Caudate nucleus (tissue), 63 donors: ENCODE measurements at places on chromosomes 16 and 17.

GRCh38 chr17:55089256-55089655 is 120.7 kb downstream of the STXBP4 start:
- DNase-seq = no peak

DNA sequence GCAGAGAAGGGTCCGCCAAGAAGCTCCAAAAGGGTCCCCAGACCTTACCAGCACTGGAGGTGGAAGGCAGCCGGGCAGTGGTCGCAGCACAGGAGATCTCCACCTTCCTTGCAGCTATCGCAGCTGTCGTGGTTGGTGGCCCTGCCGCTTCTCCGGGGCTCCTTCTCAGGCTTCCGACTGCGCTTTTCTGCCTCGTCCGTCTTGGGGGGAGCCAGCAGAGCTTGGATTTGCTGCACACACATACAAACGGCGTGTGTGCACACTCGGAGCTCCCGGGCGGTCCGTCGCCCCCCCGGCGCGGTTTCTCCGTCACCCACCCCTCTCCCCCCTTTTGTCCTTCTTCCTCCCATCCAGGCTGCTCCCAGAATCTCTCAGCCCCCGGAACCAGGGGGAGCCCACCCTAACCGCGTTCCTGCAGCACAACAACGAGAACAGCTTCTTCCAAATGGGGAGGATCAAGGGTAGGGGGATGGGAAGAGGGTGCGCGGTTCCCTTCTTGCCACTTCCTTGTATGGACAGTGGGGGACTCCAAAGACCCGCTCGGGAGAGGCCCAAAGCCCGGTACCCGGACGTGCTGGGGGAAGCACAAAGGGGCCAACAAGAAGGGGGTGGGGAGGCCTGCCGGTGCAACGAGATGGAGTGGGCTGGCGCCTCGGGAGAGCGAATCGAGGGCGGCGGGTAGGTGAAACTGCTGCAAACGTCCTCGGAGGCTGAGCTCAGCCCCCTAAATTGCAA is 1.1 kb downstream of the PHF12 start:
- DNase-seq = no peak

DNA sequence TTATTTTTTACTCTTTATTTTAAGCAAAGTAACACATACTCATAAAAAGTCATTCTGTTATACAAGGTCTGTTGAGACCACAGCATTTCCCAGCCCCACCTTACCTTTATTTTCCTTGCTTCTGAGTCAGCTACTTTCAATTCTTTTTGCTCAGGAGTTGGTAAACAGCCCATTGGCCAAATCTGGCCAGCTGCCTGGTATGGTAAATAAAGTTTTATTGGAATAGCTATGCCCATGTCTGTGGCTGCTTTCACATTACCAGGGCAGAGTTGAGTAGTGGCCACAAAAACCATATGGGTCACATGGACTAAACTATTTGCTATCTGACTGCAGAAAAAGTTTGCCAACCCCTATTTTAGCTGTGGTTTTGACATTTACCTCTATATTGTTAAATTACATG is 3.4 kb upstream of the NSRP1 start:
- no peak for DNase-seq

DNA sequence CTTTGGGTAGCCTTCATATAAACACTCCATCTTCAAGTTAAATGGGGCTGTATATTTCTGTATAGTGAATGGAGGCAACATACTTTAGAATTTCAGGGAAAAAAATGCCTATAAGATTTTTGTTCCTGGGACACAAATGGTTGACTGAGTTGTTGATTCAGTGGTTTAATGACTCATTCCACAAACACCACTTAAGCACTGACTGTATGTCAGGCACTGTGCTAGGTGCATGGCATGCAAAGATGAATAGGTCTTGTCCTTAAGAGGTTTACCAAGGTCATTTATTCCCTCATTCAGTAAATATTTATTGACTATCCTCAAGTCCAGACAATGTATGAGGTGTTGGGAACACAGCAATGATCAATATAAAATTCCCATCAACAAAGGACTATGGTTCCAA is 417.1 kb downstream of the CA10 start:
- no peak for DNase-seq

- DNase-seq = no peak
These were observed 293.8 kb upstream of the AXIN2 start for GRCh38 chr17:65855245-65855644.

GRCh38 chr17:82677353-82677925 is 21.1 kb downstream of the RAB40B start:
- DNase-seq = no peak

- no peak for DNase-seq
These were observed 91.2 kb downstream of the GNAO1 start for GRCh38 chr16:56282451-56282850.

- no peak for DNase-seq
These were observed at the start of gene WNT9B for GRCh38 chr17:46851029-46851741. Gene WNT9B, plus strand, starts transcription at chr17:46851583. Its CDS starts 56 bp downstream, at chr17:46851639.

GRCh38 chr17:16339959-16340358 is 13.3 kb downstream of the CENPV start:
- DNase-seq = no peak

GRCh38 chr17:50939795-50940684 is 73.9 kb upstream of the TOB1 start:
- no peak for DNase-seq

DNA sequence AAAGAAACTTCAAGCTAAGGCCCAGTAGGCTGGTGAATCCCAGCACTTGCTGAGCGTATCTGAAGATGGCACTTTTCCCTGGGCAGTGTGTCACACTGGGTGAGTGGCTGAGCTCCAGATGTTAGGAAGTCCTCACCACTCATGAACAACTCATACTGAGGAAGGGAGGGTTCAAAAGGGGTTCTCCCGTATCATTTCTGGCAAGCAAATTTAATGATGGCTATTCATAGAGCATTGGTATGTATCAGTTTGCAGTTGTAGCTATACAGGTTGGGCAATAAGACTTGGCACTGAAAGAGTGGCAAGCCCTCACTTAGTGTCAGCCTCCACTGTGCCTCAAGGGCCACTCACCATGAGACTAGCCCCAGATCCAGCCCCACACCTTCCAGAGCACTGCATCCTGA is 10.7 kb downstream of the GFOD2 start:
- no peak for DNase-seq

DNA sequence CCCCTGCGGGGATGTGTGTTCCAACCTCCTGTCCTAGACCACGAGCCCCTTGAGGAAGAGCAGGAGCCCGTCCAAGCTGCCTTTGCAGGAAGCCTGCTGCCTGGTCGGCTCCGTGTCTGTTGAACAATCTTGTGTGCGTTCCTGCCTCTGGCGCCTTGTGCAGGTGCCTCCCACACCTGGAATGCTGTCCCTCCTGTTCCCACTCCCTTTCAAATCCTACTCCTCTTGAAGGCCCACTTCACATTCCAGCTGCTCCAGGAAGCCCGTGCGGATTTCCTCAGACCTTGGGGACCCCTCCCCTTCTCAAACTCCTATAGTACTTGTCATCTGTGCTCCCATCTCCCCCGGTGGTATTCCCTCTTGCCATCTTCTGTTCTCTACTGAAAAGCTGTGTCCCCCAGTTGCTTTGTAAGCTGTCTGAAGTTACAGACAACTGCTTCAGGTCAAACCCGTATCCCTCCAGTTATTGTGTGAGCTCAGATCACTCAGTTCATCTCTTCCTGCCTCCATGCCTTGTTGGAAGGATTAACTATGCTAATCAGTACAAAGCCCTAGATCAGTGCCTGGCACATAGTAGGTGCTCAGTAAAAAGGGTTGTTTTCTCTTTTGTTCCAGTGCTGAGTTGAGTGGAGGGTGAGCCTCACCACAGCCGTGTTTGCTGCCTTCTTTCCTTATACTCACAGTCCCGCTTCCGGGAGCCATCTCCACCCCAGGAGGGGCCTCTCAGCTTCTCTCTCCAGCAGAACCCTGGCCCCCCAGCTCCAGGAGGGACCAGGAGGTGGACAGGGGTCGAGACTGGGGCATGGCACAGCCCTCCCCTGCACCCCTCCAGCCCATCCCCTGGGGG is 241.8 kb upstream of the CIBAR2 start:
- no peak for DNase-seq

- DNase-seq = no peak
These were observed 268.3 kb downstream of the ABCC12 start for GRCh38 chr16:47887496-47887895.

GRCh38 chr16:53899431-53899830 is 195.5 kb downstream of the FTO start:
- DNase-seq = no peak

GRCh38 chr16:11025120-11025531 is 80.8 kb downstream of the CLEC16A start:
- DNase-seq = no peak

DNA sequence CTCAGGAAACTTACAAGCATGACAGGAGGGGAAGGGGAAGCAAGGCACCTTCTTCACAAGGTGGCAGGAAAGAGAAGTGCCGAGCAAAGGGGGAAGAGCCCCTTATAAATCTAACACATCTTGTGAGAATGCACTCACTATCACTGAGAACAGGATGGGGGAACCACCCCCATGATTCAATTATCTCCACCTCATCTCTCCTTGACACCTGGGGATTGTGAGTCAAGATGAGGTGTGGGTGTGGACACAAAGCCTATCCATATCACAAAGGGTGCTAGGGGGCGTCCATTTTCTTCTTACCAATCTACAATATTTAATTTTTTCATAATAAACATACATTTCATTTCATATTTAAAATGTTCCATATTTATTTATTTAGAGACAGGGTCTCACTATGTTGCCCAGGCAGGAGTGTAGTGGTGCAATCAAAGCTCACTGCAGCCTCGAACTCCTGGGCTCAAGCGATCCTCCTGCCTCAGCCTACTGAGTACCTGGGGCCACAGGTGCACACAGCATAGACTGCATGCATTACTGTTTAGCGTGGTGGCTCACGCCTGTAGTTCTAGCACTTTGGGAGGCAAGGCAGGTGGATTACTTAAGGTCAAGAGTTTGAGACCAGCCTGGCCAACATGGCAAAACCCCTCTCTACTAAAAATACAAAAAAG is 26.5 kb upstream of the FAAP100 start:
- DNase-seq = no peak

DNA sequence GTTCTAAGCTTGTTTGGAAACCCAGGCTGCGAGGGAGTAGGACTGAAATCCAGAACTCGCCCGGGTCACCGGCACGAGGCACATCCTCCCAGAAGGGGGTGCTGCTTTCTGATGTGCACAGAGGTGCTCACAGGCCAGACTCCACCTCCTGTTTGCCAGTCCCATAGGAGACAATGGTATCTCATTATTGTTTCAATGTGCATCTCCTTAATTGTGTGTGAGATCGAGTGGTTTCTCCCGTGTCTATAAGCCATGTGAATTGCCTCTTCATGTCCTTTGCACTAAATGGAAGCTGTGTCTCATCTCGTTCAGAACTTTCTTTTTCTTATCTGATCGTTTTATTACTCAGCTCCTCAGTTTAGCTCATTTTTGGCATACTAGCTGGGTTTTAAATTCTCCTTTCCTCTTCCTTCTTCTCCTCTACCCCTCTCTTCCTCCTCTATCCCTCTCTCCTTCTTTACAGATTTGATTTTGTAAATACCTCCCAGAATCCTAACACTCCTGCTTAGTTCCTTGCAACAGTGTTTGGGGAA is 32.1 kb upstream of the PRKCB start:
- DNase-seq = no peak

DNA sequence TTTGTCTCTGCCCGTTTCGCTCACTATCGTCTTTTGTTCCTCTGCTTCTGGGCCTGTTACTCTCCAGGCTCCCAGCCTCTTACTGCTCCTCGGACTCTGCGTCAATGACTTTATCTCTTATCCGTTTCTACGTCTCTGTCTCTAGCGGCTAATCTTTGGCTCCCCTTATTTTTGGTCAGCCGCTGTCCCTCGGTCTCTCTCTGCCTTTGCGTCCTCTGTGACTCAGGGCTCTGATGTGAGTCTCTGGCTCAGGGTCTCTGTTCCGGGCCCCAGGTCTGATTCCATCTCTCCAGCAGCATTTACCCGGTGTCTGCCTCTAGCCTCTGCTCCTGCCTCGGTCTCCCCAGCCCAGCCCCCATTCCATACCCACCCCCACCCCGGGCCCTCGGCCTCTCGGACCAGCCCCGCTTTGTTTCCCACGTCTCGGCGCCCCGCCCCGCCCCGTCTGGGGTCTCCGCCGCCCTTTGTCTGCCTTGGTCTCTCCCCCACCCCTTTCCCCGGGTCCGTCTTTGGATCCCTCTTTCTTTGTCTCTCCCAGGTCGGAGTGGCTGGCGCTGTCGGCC is 547 bp upstream of the ZNF48 start:
- DNase-seq = no peak

GRCh38 chr17:34671191-34671590 is 91.8 kb downstream of the TMEM132E start:
- no peak for DNase-seq

DNA sequence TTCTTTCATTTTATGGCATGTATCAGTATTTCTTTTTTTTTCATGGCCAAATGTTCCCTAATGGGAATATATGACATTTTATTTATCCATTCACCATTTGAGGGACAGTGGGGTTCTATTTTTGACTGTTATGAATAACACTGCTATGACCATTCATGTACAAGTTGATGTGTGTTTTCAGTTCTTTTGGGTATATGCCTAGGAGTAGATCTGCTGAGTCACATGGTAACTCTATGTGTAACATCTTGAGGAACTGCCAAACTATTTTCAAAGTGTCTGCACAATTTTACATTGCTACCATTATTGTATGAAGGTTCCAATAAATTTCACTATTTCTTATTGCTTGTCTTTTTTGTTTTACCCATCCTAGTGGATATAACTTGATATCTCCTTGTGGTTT is 223.0 kb downstream of the TANC2 start:
- DNase-seq = no peak

- no peak for DNase-seq
These were observed 76.4 kb downstream of the MRC2 start for GRCh38 chr17:62703776-62704380.

- DNase-seq = no peak
These were observed 11.3 kb downstream of the LMF1 start for GRCh38 chr16:959232-960040.

GRCh38 chr16:57374067-57374534 is 1.8 kb downstream of the CX3CL1 start:
- peak; percentile 46 for DNase-seq

DNA sequence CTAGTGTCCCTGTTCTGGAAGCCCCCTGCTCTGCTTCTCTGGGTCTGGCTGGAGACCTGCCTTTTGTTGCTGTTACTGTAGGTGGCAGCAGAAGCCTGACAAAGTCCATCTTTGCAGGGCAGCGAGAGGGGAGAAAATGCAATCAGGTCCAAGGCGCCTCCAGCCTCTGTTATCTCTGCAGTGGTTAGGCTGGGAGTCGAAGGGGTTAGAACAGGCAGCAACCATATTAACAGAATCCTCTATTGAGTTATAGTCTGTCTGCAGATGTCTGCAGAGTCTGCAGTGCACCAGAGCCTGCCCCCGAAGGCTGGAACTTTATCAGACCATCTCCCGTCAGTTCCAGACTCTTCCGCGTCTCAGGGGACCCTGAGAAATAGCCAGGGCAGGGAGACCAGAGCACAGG is 404.9 kb upstream of the EEF2KMT start:
- DNase-seq = peak; percentile 3
